ENCODE measurements at places on chromosomes 1 and 21.

- DNase-seq, result no peak
Measured at GRCh38 chr1:3735027-3735681, 17.1 kb upstream of the CCDC27 start.

DNA sequence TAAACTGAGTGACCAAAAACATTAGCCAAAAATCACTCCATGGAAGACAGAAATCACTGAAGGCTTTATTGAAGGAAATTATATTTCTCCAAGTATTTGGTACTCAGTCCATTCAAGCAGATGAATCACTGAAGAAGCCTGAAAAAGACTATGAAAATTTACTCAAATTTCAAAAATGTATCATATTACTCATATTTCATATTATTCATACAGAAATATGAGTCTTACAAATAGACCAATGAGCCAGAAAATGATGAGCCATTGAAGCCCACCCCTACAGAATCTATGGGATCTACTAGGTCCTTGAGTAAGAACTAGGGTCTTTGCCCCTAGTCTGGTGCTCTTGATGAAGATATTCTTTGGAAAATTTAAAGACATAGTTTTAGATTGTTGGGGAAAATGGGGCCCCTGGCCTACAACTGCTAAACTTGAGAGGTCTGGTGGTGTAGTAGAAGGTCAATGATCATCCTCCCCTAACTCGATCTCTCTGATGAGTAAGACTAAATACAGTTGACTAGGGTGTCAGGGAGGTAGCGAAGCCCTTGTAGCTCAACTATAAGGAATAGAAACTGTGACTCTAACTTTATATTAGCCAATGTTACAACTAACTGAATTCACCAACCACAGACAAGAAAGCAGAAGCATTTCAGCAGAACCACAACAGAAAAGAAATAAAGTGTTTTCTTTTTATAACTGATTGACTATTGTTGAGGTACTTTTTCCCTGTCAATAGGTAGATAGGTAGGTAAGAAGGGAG, 81.0 kb downstream of the NOTCH2 start:
- DNase-seq, result no peak

DNA sequence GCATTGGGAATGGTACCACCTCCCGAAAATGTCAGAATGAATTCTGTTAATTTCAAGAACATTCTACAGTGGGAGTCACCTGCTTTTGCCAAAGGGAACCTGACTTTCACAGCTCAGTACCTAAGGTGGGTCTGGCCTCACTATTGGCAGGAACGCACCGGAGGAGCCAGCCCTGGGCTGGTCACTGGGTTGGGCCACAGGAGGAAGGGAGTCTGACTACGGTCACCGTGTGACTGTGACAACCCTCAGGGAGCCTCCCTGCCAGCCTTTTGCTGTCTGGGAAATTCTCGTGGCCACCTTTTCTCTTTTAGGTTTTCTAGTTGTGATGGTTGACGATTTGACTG, 2.2 kb downstream of the IL10RB start:
- DNase-seq, result no peak

DNA sequence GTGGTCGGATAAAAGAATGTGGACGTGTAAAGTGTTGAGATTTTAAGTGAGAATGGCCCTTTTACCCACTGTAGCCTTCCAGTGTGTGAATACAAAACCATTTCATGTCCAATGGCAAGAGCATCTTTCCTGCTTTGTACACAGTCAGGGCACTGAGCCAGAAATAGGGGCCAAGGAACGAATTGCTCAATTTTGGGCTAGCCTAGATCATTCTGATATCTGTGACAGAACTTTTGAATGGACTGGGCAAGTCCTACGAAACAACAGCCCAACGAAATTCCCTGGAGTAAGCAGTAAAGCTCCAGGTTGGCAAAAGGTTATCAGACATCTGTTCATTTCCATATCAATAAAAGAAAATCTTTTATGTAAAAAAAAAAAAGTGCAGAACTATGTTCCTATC, 5.5 kb downstream of the KIF26B start:
- no peak for DNase-seq

GRCh38 chr1:192795916-192796618, 12.8 kb upstream of the RGS2 start:
- no peak for DNase-seq

DNA sequence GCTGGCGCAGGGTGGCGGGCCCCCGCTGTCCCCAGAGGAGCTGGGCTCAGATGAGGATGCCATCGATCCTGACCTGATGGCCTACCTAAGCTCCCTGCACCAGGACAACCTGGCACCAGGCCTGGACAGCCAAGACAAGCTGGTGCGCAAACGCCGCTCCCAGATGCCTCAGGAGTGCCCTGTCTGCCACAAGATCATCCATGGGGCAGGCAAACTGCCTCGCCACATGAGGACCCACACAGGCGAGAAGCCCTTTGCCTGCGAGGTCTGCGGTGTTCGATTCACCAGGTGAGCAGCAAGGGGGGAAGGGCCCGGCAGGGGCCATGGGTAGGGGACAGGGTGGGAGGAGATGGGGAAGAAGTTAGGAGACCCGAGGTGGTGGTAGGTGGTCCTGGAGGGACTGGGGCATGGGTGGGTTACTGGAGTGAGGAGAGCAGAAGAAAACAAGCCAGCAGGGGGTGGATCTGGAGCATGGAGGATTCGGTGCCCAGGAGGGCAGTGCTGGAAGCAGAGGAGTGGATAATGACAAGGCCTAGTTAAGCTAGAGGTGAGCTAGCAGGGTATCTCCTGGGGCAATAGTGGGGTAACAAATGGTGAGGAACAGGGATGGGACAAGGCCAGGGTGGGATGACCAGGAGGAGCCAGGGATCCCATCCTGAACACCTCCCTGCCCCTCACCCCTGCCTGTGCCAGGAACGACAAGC, 13.1 kb downstream of the ZBTB7B start:
- no peak for DNase-seq

GRCh38 chr1:75471252-75471651, 139.7 kb downstream of the SLC44A5 start:
- no peak for DNase-seq

- DNase-seq, result no peak
Measured at GRCh38 chr1:201596101-201596868, 57.4 kb downstream of the NAV1 start.

- no peak for DNase-seq
Measured at GRCh38 chr1:212215910-212216309, 69.3 kb upstream of the PPP2R5A start.

DNA sequence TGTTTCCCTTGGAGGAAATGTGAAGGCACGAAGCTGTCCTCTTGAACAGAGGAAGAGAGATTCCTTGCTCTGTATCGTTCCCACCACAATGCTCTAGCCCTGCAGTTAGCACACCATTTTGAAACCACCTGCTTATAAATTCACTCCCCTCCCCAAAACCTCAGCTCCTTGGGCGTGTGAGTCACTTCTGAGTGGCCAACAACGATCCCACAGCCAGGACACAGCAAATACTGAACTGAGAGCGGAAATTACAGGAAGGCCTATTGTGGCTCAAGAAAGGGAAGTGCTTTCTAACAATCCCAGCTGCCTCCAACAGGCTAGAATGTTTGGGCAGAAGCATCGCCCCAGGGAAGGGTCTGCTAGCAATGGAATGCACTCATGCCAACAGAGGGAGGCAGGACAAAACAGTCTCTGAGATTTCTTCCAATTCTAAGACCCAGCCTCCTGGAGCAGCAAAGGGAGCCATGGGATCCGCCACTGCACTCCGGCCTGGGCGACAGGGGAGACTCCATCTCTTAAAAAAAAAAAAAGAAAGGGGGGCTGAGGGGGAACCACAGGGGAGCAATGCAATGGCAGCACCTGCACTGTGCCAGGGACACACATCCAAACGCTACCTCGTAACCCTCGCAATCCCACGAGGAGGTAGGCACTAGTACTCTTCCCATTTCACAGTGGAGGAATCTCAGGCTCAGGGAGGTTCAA, 1.9 kb downstream of the TMEM53 start:
- no peak for DNase-seq

GRCh38 chr1:165871311-165872067, 44.1 kb downstream of the UCK2 start:
- no peak for DNase-seq

All from GM03348 (cell line).